HAP-1 (cell line): ENCODE measurements at places on chromosomes 6 and 20.

GRCh38 chr6:4936681-4937041, 67.2 kb downstream of the RPP40 start:
- DNase-seq = peak; percentile 42

- no peak for DNase-seq
Observed at GRCh38 chr6:51841626-51842025, 245.8 kb downstream of the PKHD1 start.

DNA sequence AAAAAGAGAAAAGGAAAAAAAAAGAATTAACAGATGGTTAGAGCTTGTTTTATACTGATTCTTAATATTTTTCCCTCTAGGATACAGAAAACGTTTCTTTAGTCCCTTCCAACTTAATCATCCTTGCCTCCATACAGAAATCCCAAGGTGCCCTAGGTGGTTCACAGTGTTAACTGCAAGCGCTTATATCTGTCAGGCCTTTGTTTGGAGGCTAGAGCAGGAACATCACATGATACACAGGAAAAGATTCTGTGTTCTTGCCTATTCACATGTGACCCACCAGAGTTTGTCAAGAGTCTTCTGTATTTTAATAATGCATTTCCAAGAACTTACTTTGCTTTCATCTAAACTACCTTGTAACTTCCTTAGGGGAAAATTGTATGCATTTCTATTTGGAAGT, 31.3 kb downstream of the ANKRD6 start:
- DNase-seq = no peak

- DNase-seq = no peak
Observed at GRCh38 chr20:539191-539590, 4.4 kb downstream of the CSNK2A1 start.

- DNase-seq = no peak
Observed at GRCh38 chr6:138503881-138504680, 4.8 kb upstream of the NHSL1 start.

DNA sequence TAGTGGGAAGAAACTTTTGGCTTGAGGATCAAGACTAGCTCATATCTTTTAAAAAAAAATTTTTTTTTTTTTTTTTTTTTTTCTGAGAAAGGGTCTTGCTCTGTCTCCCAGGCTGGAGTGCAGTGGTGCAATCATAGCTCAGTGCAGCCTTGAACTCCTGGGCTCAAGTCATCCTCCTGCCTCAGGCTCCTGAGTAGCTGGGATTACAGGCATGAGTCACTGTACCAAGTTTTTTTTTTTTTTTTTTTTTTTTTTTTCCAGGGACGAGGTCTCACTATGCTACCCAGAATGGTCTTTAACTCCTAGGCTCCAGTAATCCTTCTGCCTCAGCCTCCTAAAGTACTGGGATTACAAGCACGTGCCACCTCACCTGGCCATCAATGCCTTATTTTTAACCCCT, 27.9 kb downstream of the GCLC start:
- no peak for DNase-seq

DNA sequence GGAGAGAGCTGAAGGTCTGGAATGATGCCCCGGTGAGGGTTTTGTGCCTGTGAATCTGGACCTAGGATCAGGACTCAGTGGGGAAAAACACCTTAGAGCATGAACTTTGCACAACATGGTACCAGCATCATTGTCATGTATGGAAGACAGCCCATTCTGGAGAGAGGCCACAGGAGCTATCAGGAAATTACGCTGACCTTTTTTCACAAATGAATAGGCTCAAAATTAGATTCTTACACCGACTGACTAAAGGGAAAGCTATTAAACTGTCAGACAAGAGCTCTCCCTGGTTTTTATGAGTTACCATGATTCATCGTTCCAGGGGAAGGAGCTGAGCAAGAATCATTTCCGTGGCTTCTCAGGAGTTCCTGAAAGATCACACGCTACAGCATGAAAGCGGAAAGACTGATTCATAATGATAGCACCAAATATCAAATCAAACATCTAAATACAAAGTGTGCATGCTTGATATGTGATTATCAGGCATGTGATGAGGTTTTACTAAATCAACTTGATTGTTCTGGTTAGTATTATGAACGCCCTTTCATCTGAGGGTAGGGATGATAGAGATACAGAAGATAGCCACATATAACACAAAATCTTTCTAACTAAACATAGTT, 224.9 kb upstream of the SMLR1 start:
- DNase-seq = no peak

GRCh38 chr20:50304501-50304856, 113.8 kb downstream of the CEBPB start:
- no peak for DNase-seq

DNA sequence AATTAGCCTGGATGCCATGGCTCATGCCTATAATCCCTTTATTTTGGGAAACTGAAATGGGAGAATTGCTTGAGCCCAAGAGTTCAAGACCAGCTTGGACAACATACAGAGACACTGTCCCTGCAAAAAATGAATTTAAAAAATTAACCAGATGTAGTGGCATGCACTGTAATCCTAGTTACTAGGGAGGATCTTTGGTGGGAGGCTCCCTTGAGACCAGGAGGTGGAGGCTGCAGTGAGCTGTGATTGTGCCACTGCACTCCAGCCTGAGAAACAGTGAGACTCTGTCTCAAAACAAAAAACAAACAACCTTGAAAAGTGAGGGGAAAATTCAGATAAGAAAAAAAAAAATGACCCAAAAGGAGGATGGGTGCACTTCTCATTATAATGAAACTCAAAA, 23.4 kb downstream of the CAP2 start:
- DNase-seq = no peak

GRCh38 chr20:9996944-9997343, 37.8 kb upstream of the ANKEF1 start:
- no peak for DNase-seq
